ENCODE measurements at places on chromosomes 13 and 19.

DNA sequence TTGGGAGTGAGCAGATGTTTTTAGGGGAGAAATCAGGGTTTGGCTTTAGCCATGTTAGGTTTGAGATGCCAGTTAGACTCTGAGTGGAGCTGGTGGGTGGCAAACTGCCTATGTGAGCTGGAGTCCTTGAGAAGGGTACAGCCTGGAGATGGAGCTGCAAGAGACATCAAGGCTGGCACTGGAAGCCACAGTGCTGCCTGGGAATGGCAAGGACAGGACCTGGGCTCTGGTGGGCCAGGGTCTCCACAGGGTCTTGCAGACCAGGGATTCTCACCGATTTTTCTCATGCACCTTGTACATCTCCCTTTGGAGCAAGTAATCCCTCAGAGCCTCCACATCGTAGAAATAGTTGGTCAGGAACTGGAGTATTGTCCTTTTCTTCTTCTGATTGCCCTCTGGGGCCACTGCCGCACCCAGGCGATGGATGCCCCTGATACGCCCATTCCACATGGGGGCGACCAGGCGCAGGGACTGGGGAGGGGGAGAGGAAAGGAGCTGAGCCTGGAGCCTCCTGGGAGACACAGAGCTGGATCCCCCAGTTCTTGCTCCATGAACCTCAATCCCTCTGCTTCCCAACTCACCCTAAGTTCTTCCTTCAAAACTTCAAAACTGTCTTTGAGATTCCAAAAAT lies 1.7 kb downstream of the DMAC2 start:
- no peak for DNase-seq

DNA sequence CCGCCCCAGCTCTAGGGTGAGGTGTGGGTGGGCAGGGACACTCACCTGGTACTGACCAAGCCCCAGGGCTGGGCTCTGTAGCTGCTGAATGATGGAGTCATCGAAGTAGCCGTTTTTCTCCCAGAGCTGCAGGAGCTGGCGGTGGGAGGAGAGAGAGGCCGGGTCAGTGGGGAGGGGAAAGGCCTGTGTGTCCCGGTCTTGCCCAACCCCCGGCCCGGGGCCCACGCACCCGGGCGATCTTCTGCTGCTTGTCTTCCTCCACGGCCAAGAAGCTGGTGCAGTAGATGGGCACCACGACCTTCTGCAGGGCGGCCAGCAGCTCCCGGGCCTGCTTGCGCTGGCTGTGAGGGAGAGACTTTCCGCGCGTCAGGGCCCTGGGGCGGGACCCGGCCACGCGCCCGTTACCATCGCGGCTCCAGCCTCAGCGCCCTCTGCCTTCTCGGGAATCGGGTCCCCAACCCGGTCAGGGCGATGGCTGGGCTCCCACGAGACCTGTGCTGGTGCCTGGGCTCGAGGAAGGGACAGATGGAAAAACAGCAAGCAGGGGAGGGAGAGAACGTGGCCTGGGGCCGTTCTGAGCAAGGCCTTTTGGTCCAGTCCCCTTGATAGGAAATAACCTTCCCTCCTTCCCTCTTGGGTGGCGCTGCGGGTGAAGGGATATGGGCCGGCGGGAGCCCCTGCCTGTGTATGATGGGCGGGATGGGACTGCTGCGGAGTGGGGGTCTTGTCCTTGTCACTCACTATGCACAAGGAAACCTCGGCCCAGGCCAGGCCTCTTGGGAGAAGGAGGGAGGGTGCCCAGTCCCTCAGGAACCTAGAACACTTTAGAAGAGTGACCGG lies 11.5 kb downstream of the CHERP start:
- no peak for DNase-seq

- DNase-seq, result no peak
These were observed 38.4 kb downstream of the GNG7 start for GRCh38 chr19:2663920-2664571.

DNA sequence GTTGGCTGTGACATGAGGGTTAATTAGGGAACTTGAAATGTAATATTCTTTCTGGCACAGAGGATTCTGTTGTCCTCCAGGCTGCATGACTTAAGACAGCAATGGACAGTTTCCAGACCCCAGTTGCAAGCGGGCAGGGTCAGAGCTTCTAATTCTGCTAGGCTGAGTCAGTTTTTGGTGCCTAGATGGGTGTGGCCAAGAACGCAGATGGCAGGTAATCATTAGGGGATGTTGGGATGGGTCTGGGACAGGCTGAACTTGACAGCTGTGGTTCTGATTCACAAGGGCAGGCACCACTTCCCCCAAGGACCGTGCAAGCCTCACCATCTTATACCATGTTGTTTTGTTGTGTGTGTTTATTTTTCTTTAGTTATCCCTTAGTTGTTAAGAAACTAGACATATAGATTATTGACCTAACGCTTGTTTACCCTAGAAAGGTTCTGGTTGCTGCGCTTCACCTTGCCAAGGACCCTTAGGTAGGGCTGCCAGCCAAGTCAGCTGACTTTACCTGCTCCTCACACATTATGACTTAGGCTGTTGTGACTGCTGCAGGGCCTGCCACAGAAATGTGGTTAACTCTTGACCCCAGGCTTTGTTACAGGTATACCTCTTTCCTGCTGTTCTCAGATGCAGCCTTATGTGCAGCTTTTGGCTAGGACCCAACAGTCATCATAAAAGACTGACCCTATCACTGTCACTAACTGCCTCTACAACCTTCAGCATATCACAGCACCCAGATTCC lies 117.7 kb upstream of the KLF12 start:
- no peak for DNase-seq

GRCh38 chr13:61286148-61286745 lies 129.4 kb downstream of the PCDH20 start:
- DNase-seq, result no peak

DNA sequence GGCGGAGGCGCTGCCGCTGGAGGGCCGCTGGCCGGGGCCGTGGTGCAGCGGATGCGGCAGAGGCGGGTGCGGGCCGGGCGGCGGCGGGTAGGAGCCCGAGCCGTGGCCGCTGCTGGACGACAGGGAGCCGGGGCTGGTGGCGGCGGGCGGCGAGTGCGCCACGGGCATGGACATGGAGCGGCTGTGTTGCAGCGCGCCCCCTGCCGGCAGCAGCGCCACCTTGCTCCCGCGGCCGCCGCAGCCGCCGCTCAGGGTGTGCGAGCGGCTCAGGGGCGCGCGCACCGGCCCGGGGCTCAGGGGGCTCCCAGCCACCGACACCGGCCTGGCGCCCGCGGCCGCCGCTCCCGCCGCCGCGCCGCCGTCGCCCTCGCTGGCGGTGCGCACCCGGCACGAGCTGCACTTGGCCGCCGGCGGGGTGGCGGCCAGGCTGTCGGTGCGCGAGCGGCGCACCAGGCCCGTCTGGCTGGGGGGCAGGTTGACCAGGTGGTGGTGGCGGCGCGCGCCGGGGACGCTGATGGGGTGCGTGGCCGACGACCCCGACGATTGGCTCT lies 1.7 kb downstream of the IRS2 start:
- peak; percentile 77 for DNase-seq

DNA sequence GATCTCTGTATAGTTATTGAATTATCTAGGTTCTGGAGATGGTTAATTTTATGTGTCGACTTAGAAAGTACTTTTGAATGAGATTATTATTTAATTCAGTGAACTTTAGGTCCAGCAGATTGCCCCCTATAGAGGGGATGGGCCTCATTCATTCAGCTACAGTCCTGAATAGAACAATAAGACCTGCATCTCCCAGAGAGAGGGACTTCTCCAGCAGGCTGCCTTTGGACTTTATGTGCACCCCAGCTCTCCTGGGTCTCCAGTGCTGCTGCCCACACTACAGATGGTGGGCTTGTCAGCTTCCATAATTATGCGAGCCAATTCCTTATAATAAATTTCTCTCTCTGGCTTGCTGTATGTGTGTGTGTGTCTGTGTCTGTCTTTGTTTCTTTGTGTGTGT lies 39.3 kb upstream of the KL start:
- no peak for DNase-seq

DNA sequence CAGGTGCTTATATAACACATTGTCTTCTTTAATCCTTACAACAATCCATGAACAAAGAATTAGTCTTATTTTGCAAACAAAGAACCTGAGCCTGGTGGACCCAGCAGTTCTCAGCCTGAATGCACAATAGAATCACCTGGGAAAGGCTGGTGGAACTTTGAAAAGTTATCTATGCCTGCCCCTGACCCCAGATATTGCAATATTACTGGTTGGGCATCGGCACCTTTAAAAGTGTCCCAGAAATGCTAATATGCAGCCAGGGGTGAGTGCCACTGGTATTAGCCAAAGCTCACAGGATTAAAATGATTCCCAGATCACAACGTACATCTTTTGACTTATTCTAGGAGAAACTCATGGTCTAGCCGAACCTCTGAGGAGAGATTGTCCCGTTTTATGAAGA lies 268.8 kb downstream of the KLF5 start:
- no peak for DNase-seq

GRCh38 chr19:15588265-15588664 lies 26.8 kb upstream of the CYP4F8 start:
- DNase-seq, result no peak

GRCh38 chr13:100608906-100609305 lies 20.3 kb upstream of the GGACT start:
- DNase-seq, result no peak

- DNase-seq, result peak; percentile 47
These were observed 13.3 kb upstream of the CACNG6 start for GRCh38 chr19:53977991-53978731.

DNA sequence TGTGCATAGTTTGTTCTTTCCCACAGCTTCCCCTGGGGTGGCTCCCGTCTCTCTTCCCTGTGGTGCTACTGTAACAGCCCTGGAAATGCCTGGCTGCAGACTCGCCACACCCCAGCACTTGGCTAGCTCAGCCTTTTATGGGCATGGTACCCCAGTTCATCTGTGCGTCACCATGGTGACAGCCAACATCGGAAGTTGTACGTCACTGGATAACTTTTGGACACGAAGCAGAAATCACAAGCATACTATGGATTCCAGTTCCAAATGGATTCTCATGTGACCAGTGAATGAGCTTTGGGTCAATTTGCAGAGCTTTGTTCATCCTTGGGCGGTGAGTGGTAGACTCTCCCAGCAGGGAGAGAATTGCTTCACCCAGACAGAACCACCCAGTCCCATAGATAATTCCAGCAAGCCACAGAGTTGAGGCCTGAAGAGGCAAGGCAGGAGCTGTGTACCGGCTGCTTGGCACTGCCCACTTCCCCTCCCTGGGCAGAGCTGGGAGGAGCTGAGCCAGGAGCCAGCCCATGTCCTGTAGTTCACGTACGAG lies 54.4 kb downstream of the COL4A2 start:
- DNase-seq, result no peak

- DNase-seq, result no peak
These were observed 94.3 kb downstream of the GPC6 start for GRCh38 chr13:93320942-93321341.

GRCh38 chr19:35740423-35741202 lies 1.6 kb downstream of the IGFLR1 start:
- DNase-seq, result peak; percentile 96

DNA sequence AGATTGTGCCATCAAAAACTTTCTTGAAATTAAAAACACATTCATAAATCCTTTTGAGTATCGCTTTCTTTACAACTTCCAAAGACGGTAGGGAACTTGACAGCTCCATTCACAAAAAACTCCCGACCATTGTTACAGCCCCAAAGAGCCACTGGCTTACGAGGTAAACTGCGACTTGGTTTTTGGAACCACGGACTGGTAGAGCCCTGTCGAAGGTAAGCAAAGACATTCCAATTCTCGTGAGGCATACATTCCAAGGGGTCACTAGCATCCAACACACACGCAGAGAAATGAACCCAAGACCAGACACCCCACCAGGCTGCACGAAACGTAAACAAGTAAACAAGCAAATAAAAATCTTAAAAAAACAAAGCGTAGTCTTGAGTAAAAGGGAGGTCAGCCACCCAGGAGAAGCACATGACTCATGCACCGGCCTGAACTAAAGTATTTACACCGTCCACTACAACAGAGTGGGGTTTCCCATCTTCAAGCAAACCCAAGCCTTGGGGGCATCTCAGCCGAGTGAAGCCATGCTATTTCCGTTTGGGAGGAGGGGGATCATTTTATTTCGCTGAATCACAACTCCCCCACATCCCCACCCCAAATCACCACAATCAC lies 1.4 kb downstream of the BRD4 start:
- DNase-seq, result no peak

- peak; percentile 88 for DNase-seq
These were observed 22.8 kb upstream of the SIGLEC11 start for GRCh38 chr19:49983645-49984229.

DNA sequence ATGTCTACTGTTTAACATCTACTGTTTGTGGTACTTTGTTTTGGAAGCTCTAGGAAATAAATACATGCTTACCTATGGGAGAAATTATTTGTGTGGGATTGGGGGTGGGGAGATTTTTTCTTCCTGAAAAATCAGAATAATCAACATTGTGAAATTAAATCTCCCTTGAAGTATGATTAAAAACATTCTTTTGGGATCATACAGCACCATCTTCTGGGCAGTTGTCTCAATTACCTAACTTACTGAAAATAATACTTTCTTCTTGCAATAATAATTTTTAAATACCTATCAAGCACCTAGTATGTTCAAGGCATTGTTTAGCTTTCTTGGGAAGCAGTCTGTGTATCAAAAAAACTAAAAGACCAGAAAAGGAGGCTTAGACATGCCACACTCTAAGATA lies 576.5 kb upstream of the ARGLU1 start:
- DNase-seq, result no peak

DNA sequence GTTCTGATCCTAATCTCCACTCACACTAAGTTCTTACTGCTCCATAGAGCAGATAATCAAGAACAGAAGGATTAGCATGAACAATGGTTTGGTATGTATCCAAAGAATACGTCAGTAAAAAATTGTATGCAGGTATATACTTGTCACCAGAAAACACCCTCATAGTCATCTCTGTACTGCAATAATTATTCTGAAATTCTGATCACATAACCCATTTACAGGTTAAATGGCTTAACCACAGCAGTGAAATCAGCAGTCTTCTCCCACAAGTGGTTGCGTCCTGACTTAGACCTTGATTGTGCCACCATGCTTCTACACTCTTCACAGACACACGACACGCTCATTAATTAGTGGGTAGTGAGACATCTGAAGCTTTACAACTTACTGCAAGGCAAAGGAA lies 50.9 kb downstream of the LNX2 start:
- no peak for DNase-seq

DNA sequence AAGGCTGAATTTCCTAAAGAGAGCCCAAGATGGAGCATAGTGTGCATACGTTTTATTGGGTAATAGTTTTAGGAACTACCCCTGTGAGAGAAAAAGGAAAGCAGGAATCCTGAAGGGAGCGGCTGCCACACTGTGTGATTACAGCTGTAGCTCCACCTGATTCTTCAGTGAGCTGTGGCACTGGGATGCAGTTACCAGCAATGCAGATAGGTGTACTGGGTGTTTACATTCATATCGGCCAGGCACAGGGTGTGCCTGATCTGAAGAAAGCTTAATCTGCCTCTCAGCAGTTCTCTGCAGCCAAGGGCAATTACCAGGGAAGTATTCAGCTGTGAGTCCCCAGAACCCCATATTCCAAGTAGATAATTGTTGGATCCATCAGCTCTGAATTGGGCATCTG lies 1541.8 kb downstream of the EFNB2 start:
- no peak for DNase-seq

GRCh38 chr13:65063753-65064152 lies 2166.4 kb downstream of the PCDH9 start:
- no peak for DNase-seq
